HT-29 (cell line): ENCODE measurements at places on chromosomes 7 and 10.
A peak's percentile ranks its signal among the peaks of the same experiment; 100 is the strongest.

- DNase-seq: no peak
Measured at GRCh38 chr7:123538189-123538714, 3.9 kb upstream of the IQUB start.

GRCh38 chr7:10116511-10116910 is 857.2 kb upstream of the PHF14 start:
- no peak for DNase-seq

- DNase-seq: no peak
Measured at GRCh38 chr7:96026611-96027010, 254.3 kb downstream of the DYNC1I1 start.

GRCh38 chr10:85977642-85978041 is 389.0 kb downstream of the GRID1 start:
- DNase-seq: no peak

DNA sequence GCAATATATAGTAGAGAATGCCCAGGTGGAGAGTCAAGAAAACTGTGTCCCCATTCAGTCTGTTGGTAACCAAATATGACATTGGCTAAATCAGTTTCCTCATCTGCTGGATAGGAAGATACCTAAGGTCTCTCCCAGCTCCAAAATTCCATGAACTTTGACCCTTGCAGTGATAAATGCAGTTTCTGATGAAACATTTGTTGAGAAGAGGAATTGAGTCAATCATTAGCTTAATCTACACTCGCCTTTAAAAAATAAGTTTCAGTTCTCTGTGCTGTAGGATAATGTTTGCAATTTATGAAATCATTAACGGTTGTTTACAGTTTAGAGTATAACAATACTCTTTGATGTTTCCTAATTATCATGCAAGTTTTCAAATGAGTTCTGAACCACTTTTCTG is 38.0 kb upstream of the SLC25A13 start:
- no peak for DNase-seq

DNA sequence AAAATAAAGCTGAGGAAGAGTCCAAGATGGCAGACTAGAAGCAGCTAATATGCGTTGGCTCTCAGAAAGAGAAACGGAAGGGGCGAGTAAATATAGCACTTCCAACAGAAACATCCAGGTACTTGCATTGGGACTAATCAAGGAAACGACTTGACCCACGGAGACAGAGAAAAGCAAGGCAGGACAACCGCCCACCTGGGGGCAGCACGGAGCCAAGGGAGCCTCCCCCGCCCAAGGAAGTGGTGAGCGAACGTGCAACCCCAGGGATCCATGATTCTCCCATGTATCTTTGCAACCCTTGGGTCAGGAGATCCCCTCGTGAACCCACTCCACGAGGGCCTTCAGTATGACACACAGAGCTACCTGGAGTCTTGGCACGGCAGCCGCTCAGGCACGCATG is 45.4 kb upstream of the GRM3 start:
- peak; percentile 22 for DNase-seq

- no peak for DNase-seq
Measured at GRCh38 chr7:87687653-87688254, 59.6 kb downstream of the RUNDC3B start.

DNA sequence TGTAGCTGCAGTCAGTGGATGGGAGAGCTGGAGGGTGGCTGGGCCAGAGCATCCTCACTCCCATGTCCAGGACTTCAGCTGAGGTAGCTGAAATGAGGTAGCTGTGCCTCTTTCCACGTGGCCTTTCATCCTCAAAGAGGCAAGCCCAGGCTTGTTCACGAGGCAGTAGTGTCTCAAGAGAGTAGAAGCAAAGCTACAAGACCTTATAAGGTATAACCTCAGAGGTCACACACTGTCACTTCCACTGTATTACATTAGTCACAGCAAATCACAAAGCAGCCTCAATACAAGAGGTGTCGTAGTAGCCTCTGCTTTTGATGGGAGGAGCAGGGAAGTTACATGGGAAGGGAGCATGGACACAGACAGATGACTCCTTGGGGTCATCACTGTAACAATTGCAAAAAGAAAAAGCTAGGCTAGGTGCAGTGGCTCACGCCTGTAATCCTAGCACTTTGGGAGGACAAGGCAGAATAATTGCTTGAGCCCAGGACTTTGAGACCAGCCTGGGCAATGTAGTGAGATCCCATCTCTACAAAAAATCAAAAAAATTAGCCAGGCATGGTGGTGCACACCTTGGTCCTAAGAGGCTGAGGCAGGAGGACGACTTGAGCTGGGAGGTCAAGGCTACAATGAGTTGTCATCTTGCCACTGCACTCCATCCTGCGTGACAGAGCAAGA is 97.5 kb downstream of the SKIDA1 start:
- DNase-seq: no peak

DNA sequence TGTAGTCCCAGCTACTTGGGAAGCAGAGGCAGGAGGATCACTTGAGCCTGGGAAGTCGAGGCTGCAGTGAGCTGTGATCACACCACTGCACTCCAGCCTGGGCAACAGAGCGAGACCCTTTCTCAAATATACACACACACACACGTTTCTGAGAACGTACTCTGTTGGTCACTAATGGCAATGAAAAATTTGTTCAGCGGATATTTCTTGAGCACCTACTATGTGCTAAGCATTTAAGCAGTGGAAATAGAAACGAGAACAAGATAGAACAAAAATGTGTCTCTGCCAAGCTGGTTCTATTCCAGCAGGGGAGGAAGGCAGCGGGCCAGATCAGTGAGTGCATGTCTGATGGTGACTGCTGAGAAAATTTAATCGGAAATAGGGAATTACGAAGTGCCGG is 8.7 kb downstream of the ARPC1B start:
- no peak for DNase-seq

DNA sequence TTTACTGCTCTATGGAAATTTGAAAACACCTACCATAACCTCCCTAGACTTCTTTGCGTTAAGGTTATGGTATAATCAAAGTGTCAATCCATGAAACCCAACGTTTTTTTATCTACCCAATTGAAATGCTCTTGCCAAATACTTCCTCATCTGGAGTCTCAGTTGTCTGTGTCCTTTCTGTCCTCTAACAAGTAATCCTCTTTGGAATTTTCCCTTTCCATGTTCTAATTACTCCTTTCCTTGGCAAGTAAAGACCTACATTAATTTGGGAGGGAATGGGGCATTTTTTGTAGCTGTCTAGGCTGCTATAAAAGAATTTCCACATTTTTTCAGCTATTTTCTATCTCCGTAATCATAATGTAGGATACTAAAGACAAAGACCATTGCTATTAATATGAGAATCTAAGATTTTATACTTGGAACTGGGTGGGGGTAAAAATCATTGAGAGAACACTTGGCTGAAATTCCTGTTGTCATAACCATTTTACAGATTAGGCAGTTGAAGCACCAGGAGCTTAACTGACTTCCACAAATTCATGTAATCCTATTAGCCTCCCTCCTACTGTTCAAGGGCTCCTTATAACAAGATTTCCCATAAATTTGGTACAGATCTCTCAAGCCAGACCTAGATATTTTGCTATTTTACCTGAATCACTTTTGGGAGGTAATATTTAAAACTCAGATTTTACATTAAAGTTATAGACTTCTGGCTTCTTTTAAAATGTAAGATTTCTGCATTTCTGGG is 1307.6 kb downstream of the XPNPEP1 start:
- no peak for DNase-seq

GRCh38 chr10:99711129-99711719 is 20.7 kb downstream of the COX15 start:
- DNase-seq: peak; percentile 60

- no peak for DNase-seq
Measured at GRCh38 chr7:131897790-131898165, 341.4 kb upstream of the PODXL start.

GRCh38 chr10:49733866-49734265 is 28.3 kb downstream of the OGDHL start:
- DNase-seq: no peak

GRCh38 chr7:63900394-63901203 is 98.0 kb upstream of the ZNF722 start:
- DNase-seq: no peak

DNA sequence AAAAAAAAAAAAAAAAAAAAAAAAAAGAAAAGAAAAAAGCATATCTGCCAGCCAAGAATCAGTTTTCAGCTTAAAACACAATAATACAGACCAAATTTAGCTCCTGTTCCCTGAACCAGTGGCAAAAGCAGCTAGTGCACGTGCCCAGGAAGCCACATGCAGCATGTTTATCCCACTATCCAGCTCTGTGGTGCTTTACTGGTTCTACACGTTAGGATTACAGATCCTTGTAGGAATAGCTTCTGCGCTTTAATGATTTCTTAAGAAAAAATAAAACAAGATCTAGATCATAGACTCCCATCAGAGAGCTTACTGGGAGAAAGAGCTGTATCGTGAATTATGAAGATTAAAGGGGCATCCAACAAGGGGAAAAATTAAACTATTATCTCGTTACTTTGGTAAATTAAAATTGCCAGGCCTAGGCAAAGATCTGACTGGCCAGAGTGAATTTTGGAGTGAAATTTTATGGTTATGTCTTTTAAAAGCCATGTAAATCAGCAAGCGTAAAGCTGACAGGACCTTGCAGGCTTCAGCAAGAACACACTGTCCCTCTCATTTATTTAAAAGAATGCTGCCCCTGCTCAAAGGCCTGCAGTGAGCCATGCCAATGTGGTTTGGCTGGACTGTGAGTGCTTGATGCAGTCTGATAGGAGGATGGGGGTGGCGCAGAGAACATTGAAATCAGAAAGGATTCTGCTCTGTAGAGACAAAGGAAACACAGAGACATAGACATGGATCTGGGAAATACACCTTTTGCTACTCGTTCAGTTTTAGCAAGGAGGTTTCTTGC is 177.3 kb upstream of the PHYHIPL start:
- DNase-seq: no peak

DNA sequence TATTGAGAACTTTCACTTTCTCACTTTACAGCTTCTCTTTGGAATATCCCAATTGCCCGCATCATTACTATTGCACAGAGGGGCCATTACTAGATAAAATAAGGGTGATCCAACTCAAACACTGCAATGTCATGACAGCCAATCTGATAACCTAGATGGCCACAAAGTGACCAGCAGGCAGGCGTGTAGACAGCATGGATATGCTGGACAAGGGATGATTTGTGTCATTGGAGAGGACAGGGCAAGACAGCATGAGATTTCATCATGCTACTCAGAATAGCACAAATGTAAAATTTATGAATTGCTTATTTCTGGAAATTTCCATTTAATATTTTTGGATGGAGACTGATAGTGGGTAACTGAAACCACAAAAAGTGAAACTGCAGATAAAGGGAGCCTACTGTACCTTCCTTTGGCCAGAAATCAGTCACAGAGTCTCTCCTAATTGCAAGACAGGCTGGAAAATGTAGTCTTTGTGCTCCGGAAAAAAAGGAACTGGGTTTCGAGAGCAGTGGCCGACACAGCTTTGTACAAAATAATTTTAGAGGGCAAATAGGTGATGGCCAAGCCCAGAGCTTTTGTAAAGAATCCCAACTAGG is 6.1 kb upstream of the GSDME start:
- no peak for DNase-seq

DNA sequence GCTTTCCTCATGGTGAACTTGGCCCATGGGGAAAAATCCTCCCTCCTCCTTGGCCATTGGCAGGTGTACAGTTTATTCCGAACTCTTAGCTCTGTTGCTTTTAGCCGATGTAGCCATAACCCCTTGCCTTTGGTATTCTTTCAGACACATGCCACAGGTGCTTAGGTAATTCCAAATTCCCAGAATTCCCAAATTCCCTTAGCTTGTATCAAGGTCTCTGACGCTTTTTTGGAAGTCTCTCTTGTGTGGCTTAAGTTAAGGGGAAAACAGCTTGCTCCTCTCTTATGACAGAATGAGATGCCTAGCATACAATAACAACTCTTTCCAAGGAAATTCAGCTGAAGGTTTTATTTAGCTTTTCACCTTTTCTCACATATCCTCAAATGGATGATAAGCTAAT is 68.0 kb downstream of the SUGCT start:
- DNase-seq: no peak

DNA sequence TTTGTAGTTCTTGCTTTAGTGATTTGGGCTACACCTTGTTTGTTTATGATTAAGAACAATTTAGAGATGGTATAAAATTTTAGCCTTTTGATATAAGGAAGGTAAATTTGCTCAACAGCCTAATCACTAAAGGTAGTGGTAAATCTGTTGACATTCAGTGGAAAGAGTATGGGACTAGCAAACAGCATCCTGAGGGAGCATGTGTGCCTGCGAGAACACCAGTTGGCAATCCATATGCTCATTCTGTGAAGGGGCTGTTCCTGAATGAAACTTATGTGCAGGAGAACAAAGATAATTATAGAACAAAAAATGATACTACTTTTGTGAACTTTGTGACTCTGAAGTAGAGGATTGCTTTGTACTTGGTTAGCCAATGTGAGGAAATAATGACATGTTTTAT is 44.0 kb downstream of the CAPZA2 start:
- no peak for DNase-seq

GRCh38 chr10:26574783-26575182 is 122.7 kb upstream of the PDSS1 start:
- DNase-seq: no peak

- DNase-seq: no peak
Measured at GRCh38 chr10:27253576-27253975, 13.0 kb upstream of the ACBD5 start.

DNA sequence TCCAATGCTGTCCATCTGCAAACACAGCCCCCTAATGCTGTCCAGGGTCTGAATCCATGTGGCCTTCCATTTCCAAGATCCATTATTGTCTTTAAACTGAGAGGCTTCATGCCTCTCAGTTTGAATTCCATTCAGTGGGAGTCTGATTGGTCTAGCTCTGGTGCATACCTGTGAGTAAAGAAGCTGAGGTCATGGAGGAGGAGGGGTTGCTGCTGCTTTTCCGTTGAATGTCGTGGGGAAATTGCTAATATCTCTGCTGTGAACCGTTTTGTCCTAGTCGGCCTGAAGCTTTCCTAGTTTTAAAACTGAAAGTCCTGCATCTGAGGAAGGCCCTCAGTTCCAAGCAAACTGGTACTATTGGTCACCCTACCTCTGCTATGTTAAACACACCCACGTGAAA is 17.7 kb downstream of the SH2D4B start:
- no peak for DNase-seq

DNA sequence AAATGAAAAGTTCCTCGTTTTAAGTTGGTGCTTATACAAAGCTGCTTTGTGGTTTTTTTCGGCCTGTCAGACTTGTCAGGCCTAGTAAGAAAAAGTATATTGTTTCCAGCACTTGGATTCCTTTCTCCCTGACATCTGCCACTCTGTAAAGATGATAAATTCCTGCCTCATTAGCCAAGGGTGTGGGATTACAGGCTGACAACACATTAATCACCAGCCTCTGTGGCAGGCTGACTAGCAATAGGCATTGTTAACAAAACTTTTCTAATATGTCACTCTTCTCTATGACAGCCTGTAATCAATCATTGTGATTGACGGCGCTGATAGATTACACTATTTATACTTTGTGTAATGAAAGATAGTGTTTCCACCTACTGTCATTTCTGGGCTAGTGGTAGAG is 682.5 kb downstream of the LRMDA start:
- no peak for DNase-seq

DNA sequence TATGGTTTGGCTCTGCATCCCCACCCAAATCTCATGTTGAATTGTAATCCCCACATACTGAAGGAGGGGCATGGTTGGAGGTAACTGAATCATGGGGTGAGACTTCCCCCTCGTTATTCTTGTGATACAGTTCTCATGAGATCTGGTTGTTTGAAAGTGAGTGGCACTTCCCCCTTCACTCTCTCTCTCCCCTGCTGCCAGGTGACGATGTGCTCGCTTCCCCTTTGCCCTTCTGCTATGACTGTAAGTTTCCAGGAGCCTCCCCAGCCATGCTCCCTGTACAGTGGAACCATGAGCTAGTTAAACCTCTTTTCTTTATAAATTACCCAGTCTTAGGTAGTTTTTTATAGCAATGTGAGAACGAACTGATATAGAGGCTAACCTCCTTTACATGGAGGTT is 16.6 kb downstream of the PLPP4 start:
- DNase-seq: no peak
